GM12891 (cell line): ENCODE measurements at places on chromosomes 6 and 20.

DNA sequence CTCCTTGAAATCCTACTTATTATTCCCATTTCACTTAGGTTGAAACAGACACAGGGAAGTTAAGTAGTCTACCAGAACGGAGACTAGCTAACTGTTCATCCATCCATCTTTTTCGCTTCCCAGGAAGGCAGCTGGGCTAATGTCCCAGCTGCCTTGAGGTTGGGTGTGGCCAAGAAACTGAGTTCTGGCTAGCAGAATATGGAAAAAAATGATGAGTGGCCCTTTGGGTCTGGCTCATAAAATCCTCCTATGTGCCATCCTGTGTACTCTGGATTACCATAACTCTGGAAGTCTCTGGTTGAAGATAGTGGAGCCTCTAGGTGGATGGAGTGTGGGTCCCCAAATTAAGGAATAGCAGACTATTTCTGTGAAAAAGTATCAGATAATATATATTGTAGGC, 206.2 kb downstream of the HIVEP2 start:
- DNase-seq: no peak

GRCh38 chr6:135358251-135358821, 139.2 kb downstream of the AHI1 start:
- DNase-seq: no peak

DNA sequence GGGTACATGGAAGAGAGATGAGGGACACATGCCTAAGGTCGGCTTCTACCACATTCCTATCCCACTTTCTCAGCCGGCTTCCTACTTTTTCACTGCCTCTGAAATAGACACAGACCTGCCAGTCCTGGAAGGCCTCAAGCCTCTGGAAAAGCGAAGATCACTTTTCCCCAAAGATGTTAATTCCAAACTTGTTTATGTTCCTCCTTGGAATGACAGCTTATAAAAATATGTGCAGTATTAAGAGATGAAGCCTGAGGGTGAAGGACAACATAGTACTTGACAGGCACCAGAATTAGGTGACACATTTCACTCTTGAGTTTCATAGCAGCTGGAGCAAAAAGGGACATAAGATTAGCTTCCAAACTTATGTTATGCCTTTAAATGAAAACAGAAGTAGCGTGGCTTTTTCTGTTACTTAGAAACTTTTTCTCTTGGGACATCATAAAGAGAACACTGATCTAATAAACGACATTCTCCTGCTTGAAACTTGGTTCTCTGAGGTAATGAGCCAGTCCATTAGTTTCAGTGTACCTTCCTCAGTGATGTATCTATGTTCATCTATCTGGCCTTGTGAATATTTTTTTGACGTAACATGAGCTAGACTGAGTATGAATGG, 25.3 kb downstream of the FOXO3 start:
- no peak for DNase-seq

DNA sequence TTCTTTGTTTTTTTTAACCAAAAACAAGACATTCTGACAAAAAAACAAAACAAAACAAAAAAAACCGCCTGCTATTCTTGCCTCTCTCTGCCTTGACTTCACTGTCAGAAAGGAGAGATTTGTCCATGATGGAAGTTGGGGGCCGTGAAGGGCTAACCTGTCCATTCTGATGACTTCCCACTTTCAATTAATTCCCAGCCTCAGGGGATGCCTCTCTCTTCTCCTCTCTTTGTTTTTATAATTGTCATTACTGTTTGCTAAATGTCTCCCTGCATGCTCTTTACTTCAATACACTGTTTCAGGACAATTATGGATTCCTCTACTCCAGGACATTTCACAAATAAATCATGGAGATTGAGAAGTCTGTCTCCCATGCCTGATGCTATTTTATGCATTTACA, 130.5 kb upstream of the CNR1 start:
- no peak for DNase-seq

DNA sequence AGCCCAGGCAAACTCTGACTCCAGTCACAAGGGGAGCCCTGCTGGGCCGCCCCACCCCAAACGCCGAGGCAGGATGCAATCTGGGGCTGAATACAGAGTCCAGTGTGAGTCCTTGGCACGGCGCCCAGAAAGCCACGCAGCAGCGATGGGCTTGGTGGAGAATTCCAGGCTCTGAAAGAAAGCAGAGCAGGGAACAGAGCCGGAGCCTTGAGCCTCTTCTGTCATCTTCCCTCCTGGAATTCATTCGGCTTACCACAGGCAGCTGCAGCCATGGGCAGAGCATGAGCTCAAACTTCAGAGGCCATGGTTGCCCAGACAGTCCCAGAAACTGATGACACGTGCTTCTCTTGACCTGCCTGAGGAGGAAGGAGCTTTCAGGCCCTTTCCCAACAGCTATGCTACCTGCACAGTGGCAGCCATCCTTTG, 441.1 kb upstream of the JARID2 start:
- DNase-seq: no peak

- DNase-seq: no peak
Measured at GRCh38 chr20:48186915-48187314, 401.6 kb upstream of the SULF2 start.

- no peak for DNase-seq
Measured at GRCh38 chr20:19992996-19993908, 23.9 kb upstream of the NAA20 start.

DNA sequence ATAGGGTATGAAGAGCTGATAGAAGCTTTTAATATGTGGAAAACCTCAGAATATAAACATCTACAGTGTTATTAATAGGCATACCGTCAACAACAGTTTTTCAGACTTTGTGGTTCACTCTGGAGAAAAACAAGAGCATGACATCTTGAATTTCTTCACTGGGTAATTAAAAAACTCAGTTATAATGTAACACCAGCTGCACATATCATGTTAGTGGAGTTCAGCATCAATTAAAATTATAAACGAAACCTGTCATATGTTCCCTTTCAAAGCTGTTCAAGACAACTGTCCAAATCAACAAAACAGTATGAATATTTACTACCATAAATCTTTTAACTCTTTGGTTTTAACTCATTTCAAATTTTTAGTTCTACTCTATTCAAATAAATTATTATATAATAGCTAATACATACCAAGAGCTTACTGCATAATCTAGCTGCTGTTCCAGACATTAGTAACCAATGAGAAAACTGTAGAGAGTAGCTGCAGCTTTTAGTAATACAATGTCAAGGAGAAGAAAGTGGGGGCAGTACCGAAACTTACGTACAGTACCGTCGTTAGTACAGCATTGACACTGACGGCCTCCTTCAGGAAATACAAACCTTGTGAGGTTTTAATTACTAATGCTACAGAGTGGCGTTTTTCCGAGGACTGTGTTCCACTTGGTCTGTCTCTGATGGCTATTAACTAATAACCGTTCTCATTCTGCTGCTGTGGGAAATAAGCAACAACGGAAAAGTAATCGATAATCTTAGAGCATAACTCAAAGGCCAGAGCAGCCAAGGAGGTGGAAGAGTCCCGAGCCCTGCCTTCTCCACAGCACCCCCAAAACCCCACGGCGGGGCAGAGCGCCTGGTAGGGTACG, 532 bp upstream of the PM20D2 start:
- peak; percentile 37 for DNase-seq

GRCh38 chr6:160238761-160239751, 19.6 kb downstream of the SLC22A2 start:
- no peak for DNase-seq

DNA sequence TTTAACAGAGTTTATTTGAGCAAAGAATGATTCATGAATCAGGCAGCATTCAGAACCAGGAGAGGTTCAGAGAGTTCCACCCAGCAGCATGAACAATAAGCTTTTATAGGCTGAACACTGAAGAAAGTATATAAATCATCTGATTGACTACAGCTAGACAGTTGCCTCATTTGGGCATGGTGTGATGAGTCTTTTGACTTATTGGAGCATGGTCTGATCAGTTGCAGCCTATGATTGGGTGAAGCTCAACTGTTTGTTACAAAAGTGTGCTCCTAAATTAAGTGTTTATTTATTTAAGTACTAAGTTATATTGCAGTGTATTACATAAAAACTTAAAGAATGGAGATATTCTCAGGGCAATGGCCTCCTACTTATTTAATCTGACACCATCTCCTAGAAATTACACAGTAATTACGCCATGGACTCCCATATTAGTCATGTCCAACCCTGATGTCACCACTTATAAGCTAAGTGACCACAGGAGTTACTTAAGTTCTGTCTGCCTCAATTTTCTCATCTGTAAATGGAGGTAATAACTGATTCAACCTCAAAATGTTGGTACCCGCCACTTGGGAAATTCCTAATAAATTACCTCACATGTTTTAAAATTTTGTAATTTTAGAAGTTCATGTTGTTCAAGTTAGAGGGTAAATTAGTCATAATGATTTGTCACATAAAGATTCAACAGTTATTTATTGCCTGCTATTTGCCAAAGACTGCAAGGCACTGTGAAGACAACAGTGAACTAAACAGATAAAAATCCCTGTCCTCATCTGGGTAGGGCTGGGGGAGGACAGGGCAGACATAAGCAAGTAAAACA, 15.2 kb upstream of the ROS1 start:
- no peak for DNase-seq

- DNase-seq: no peak
Measured at GRCh38 chr6:147157930-147158329, 46.3 kb upstream of the STXBP5 start.

- DNase-seq: no peak
Measured at GRCh38 chr6:53369876-53370515, 21.2 kb upstream of the ELOVL5 start.

- DNase-seq: no peak
Measured at GRCh38 chr6:35931120-35931561, 10.2 kb upstream of the SRPK1 start.

DNA sequence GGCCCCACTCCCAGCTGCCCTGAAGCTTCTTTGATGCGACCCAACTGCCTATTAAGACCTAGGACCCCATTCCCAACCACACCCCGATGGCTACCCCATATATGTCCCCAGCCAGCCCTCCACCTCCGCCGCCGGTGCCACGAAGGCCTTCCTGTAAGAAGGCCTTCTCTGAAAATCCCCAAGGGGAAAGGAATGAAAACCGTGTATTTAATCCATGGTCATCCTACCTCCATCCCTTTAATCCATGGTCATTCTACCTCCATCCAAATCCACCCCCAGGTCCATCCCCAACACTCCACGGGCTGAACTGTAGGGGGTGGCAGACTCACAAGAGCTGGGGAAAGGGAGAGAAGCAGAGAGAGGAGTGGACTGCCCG, 545 bp upstream of the VSX1 start:
- DNase-seq: no peak

DNA sequence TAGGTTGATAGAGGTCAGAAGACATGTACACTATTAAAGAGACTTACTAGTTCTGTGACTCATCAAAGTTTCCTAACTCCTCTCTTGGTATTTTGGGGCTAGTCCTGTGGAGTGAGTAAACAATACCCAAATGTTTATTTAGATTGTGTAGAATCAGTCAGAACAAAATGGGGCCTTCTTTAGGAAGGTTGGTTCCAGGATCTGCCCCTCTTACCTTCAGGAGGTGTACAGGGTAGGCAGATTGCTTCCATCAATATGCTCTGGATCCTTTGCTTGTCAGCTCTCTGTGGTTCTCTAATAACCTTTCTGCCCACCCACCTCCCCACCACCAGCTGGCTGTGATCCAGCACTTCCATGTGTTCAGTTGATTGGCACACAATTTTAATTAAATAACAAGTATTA, 107.0 kb downstream of the POPDC3 start:
- DNase-seq: no peak

GRCh38 chr6:134447423-134447822, 129.5 kb upstream of the SGK1 start:
- DNase-seq: no peak

- DNase-seq: no peak
Measured at GRCh38 chr6:150046943-150047342, 21.6 kb upstream of the RAET1L start.
